ENCODE measurements at places on chromosomes 16 and 17.

GRCh38 chr16:29862383-29862883 is 593 bp downstream of the CDIPT start:
- no peak for DNase-seq

- peak; percentile 34 for DNase-seq
Observed at GRCh38 chr16:81729451-81729850, 49.6 kb upstream of the PLCG2 start.

- no peak for DNase-seq
Observed at GRCh38 chr17:39166437-39167335, 725 bp upstream of the ARL5C start.

DNA sequence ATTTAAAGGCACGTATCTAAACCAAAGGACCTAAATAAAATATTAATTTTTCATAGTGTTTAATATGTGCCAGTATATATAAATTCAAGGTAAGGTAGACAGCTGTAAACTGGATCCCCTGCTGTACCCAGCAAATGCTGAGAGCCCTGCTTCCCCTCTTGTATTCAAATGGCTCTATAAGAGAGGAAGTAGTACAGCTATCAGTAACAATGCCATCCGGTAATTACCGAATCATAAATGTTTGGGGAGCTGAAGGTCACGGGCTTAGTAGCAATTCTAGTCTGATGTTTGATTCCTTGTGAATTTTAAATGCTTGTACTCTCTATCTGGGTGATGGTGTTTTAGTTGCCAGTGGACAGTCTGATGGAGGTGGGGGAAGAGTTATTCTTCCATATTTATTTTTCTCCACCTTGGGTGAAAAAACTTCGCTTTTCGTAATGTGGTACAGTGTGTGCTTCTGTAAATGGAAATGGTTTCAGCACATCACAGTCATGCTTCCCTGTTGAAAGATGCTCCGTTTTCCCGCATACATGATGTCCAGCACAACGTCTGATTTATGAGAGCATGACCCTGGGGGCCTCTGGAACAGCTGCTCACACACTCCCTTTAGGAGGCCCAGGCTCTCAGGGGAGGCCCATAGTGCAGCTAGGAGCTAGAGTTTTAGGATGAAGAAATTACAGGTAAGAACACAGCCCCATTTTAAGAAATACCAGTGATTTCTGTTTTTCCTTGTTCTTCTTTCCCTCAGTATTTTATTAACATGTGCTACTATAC is 423.9 kb downstream of the WWOX start:
- no peak for DNase-seq

- peak; percentile 69 for DNase-seq
Observed at GRCh38 chr17:51461578-51462004, 201.2 kb downstream of the UTP18 start.
